ENCODE measurements at places on chromosomes 5 and 9.

- H3K4me1 ChIP-seq: no peaks in the 10 kb centered on the region
- H3K36me3 ChIP-seq: no peaks in the 10 kb centered on the region
- H3K27ac ChIP-seq: no peak overlapping the region
- DNase-seq: no peak
These were observed 473.4 kb downstream of the NTRK2 start for GRCh38 chr9:85142968-85143367.

GRCh38 chr5:170136506-170136905 lies 30.8 kb downstream of the FOXI1 start:
- H3K4me1 ChIP-seq: no peaks in the 10 kb centered on the region
- no peak for DNase-seq
- H3K36me3 ChIP-seq: no peaks in the 10 kb centered on the region
- no peak overlapping the region for H3K27ac ChIP-seq
- peaks cover 15% of the 10 kb centered on the region for H3K27me3 ChIP-seq

DNA sequence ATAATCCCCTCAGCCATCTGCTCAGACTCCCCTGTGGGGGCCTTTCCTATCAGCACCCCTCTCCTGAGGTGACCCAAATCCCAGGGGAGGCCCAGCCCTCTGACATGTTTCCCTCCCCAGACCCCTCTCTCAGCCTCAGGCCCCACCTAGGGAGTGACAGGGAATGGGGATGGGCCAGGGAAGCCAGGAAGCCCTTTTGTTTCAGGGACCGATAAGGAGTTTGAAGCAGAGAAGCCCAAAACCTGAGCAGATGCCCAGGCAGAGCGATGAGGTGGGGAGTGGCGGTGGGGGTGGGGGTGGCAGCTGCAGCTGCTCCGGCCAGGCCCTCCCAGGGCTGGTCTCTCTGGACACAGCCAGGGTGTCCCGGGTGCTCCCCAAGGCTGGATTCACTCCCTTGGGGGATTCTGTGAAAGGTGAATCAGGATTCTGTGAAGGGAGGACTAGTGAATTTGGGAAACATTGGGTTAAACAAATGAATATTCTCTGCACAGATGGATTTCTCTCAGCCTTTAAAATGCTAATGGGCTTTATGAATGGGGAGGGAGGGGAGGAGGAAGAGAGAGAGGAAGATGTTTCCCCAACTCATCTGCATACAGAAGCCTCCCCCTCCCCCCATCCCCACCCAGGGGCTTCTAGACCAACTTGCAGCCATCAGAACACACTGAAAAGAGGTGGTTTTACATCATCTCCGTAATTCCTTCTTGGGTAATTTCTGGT lies 17.4 kb downstream of the AKNA start:
- peaks cover 2% of the 10 kb centered on the region for H3K36me3 ChIP-seq
- no peaks in the 10 kb centered on the region for H3K4me1 ChIP-seq
- H3K27me3 ChIP-seq: no peaks in the 10 kb centered on the region

GRCh38 chr5:172805736-172806255 lies 28.3 kb upstream of the ERGIC1 start:
- H3K27ac ChIP-seq: no peak overlapping the region
- H3K4me1 ChIP-seq: peaks cover 7% of the 10 kb centered on the region
- no peaks in the 10 kb centered on the region for H3K36me3 ChIP-seq

DNA sequence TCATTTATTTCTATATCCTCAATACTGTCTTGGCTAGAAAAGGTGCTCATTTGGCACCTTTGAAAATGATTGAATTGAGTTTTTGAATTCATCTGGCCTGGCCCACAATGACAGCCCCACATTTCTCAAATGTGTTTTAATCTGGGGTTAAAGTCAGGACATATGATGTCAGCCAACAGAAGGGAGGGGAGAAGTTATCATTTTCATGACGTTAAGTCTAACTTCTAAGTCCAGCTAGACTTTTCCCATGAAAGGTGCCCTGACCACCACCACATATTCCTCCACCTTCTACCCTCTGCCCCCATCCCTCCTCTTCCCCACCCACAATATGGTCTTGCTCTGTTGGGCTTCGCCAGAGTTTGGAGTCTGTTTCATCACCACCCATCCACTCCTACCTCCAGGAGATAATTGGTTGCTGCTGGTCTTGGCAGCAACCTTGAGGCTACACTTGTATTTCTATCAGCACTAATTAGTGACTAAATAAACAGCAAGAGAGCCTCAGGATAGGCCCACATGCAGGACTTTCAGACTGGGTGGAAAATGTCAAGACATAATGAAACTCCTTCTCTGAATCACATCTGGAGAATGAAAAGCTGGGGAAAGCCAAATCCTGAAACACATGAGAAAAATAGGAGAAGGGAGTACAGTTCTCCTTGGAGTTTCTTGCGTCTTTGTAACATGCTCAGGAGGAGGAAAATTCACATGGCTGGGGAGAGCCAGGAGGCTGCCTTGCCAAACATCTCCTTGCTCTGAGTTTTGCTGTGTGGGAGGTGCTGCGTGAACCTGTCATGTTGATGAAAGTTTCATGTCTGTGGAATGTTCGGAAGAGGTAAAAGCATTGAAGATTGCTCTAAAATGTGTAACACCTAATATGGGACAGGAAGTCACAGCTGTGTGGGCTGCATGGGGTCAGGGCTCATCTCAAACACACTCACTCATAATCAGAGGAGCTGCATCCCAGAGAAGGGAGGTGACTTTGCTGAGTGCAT lies 544.7 kb upstream of the KLF4 start:
- peaks cover 59% of the 10 kb centered on the region for H3K27me3 ChIP-seq
- peaks cover 4% of the 10 kb centered on the region for H3K36me3 ChIP-seq
- H3K4me3 ChIP-seq: no peak overlapping the region
- no peak overlapping the region for H3K27ac ChIP-seq

DNA sequence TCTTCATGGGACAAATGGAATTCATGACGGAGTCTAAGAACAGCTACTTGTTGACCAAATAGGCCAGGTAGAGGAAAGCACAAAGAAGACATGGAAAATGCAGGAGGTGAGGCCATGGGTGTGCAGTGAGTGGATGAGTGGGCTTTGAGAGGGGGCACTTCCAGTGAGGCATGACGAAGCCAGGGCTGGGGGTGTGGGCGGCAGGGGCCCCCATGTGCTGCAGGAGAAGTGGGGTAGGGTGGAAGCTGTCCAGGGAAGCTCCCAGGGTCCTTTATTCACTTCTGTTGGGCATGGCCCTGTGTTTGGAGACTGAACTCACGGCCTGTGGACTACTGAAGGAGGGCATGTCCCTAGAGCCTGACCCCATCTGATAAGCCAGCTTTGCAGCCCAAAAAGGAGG lies 127.6 kb upstream of the SLC25A48 start:
- H3K4me3 ChIP-seq: no peak overlapping the region
- H3K27ac ChIP-seq: no peak overlapping the region

DNA sequence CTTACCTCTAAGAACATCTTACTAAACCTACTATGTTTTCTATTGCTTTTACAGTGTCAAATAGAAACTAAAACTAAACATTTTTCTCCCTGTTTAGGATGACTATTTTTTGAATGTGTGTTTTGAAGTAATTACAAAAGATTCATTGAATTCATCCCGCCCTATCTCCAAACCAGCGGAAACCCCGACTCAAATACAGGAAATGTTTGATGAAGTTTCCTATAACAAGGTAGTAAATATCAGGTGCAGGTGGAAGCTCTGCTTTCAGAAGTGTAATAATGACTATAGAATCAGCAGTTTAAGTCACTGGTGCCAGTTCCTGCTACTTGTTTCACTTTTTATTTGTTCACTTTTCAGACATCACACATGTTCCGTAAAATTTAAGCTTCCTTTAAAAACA lies 20.0 kb downstream of the ERAP2 start:
- H3K27ac ChIP-seq: no peak overlapping the region
- no peak for DNase-seq
- no peaks in the 10 kb centered on the region for H3K4me1 ChIP-seq
- no peak overlapping the region for H3K4me3 ChIP-seq

DNA sequence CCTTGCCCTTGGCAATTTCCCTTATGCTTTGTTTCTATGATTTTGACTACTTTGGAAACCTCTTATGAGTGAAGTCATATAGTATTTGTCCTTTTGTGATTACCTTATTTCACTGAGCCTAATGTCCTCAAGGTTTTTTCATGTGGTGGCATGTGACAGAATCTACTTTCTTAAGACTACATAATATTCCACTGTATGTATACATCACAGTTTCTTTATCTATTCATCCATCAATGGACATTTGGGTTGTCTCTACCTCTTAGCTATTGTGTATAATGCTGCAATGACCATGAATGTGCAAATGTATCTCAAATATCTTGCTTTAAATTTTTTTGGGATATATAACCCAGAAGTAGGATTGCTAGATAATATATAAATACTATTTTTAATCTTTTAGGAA lies 96.4 kb upstream of the ALDH1A1 start:
- no peak overlapping the region for H3K27ac ChIP-seq
- no peak overlapping the region for H3K4me3 ChIP-seq
- no peak for DNase-seq
- no peaks in the 10 kb centered on the region for H3K4me1 ChIP-seq
- H3K36me3 ChIP-seq: no peaks in the 10 kb centered on the region
- H3K27me3 ChIP-seq: peaks cover 6% of the 10 kb centered on the region

DNA sequence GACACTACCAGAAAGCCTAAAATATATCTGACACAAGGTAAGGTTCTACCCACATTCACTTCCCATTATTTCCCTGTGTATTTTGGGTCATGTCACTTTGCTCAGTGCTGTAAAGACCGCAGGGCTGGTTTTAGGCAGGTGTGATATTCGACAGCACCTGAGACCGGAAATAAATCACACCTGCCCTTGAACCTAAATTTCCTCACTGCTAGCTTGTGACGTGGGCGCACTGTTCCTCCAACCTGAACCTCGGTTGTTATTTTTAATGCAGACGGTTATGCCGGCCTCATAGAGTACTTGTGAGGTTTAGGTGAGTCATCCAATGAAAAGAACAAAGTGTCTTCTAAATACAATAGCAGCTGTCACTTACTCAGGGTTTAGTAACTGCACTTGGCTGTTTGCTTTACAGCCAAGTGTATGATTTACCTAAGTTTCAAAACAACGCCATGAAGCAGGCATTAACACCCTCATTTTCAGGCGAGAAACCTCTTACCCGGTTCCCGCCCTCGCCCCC lies 20.7 kb upstream of the ZNF782 start:
- peak overlapping the region; percentile 93 for H3K27ac ChIP-seq
- H3K36me3 ChIP-seq: peaks cover 2% of the 10 kb centered on the region
- peaks cover 12% of the 10 kb centered on the region for H3K4me1 ChIP-seq

- H3K27ac ChIP-seq: no peak overlapping the region
- H3K27me3 ChIP-seq: no peaks in the 10 kb centered on the region
- no peak for DNase-seq
- no peaks in the 10 kb centered on the region for H3K36me3 ChIP-seq
- H3K4me3 ChIP-seq: no peak overlapping the region
These were observed 33.5 kb downstream of the MOCS2 start for GRCh38 chr5:53076014-53076583.

DNA sequence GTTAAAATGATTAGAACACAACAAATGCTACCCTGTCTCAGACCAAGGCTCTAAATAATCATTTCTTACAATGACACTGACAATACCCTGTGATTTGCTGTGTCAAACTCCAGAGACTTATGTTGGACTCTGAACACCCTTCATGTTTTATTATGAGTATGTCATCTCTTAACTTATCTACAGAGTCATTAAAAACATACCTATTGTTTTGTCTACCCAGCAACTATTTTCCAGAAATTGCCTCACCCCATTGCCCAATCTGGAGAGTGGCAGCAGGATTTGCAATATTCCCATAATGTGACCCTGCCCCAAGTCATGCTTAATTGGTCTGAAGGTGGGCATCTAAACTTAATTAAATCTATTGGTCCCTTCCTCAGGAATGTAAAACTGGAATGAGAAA lies 23.0 kb upstream of the KIF2A start:
- H3K4me1 ChIP-seq: peaks cover 15% of the 10 kb centered on the region
- no peaks in the 10 kb centered on the region for H3K36me3 ChIP-seq
- H3K27me3 ChIP-seq: no peaks in the 10 kb centered on the region
- DNase-seq: no peak
- H3K27ac ChIP-seq: no peak overlapping the region

DNA sequence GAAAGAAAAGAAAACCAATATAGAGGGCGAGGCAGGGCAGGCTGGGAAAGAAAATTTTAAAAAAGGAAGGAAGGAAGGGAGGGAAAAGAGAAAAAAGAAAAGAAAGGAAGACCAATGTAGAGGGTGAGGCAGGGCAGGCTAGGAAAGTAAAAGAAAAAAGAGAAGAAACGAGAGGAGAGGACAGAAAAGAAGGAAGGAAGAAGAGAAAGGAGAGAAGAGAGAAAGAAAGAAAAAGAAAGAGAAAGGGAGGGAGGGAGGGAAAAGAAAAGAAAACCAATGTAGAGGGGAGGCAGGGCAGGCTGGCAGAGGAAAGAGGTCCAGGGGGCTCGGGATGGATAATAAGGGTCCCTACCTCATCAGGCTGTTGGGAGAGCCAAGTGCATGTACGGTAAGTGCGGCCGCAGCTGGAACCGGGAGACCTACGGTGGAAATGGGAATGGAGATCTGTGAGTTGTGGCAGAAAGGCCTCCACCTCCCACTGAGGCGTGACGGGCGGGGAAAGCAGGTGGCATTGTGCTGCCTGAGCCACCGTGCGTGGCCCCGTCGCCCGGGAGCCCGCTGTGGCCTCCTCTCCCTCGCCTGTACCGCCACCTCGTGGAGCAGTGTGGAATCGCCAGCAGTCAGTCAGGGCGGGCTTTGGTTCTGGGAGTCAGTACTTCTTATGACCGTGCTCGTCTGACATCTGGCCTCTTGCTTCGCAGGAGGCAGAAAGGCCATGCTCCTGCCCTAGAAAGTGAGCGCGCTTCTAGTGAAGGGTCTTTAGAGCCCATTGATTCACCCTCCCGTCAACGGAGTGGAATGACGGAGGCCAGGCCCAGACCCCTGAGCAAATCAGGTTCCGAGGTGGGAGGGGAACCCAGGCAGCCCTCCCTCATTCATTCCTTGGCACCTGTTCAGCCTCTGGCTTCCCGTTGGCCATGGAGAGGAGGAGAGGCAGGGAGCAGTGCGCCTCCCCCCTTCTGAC lies 10.4 kb upstream of the NHP2 start:
- no peaks in the 10 kb centered on the region for H3K36me3 ChIP-seq
- DNase-seq: peak; percentile 88
- peaks cover 4% of the 10 kb centered on the region for H3K4me1 ChIP-seq
- H3K4me3 ChIP-seq: peak overlapping the region; percentile 41
- peaks cover 28% of the 10 kb centered on the region for H3K27me3 ChIP-seq

DNA sequence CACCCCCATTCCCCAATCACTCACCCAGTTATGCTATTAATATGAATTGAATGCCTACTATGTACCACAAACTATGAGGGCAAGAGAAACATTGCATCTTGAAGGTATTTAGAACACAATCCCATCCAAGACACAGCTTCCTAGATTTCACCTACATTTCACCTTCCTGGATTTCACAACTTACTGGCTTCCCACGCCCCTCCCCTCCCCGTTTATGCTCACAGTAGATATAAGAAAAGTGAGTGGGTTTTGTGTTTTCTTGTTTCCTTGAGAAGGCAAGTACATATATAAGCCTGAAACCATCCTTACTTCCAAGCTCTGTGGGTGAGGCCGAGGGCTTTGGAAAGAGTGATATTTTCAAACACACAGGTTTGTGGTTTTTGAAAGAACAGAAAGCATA lies 465.0 kb downstream of the BNC2 start:
- H3K4me1 ChIP-seq: no peaks in the 10 kb centered on the region
- H3K27me3 ChIP-seq: peaks cover 3% of the 10 kb centered on the region
- H3K36me3 ChIP-seq: no peaks in the 10 kb centered on the region
- no peak overlapping the region for H3K4me3 ChIP-seq
- no peak overlapping the region for H3K27ac ChIP-seq
